ENCODE measurements at places on chromosomes 1 and 21.

DNA sequence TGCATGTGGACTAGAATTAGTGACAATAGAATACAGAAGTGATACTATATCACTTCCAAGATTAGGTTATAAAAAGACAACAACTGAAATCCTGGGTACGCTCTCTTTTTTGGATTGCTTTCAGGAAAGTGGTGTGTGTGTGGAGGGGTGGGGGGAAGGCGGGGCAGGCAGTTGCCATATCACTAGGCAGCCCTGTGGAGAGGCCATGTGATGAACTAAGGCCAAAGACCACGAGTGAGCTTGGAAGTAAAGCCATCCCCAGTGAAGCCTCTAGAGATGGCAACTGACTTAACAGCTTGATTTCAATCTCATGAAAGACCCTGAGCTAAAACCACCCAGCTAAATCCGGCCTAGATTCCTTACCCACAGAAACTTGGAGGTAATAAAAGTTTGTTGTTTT lies 6.2 kb upstream of the ASPM start:
- no peak for DNase-seq

DNA sequence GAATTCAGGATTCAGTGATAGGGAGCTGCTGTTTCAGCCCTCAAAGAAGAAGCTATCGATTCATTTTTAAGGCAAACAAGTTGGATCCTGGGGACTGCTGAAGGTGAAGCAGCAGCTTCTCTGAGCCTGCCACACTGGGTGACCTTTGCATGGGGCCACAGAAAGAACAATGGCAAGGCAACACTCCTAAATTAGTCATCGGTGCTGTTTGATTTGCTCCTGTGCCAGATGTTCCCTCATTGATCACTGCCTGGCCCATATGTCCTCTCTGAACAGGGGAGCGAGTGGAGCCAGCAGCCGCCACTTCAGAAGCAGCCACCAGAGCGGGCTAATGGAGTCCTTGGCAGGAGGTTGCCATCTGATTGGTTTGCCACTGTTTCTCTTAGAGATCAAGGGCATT lies 391.5 kb downstream of the NTNG1 start:
- no peak for DNase-seq

- DNase-seq = no peak
Measured at GRCh38 chr1:53567851-53568250, 108.7 kb downstream of the DMRTB1 start.

DNA sequence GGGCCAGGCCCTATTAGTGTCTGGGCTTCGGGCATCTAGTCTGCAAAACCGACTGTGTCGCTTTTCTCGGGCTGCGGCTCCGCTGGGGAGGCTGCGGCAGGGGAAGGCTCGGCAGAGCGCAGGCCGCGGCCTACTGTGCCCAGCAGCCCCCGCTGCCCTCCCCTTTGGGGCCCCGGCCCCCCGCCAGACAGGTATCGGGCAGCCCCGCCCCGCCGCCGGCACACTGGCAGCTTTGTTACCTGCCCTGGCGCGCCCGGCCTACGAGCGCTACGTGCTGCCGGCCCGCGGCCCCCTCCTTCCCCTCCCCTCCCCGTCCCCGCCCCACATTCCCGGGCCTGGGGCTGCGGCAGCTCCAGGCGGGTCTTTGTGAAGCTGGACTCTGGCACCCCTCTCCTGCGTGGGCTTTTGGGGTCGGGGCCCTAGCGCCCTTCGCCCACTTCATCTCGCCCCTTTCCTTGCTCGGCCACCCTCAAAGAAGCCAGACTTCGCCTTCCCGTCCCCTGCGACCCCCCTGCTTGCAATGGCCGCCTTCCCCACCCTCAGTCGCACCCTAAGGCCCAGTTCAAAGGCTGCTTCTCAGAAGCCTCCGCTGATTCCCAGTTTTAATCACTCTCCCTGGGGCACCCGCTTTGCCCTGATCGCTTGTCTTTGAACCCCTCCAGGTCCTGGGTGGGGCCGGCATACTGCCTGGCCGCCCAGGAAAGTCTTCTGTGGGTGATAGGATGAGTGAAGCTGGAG lies 48.9 kb upstream of the SLC2A1 start:
- no peak for DNase-seq

GRCh38 chr1:170351366-170351946 lies 180.5 kb upstream of the GORAB start:
- no peak for DNase-seq

GRCh38 chr1:184161071-184161698 lies 109.7 kb downstream of the TSEN15 start:
- peak; percentile 13 for DNase-seq

DNA sequence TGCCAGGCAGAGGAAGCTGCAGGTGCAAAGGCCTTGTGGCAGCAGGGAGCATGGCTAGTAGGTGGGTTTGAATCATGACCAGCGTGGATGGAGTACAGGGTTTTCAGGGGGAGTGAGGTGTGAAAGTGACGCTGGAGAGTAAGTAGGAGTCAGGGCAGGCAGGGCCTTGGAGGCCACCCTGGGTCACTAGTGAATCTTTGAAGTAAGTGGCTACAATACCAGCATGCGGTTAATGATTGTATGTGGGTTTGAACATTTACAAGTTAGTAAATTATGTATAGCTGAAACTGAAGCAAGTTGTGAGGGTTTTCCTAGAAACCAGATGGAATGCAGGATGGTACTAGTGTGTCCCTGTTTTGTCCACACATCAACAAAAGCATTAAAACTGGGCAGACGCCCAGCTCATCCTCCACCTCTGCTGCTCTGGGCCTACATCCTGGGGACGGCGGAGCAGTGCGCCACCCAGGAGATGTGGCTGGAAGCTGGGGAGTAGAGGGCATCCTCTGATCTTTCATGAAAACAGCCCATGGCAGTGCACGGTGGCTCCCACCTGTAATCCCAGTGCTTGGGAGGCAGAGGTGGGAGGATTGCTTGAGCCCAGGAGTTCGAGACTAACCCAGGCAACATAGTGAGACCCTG lies 41.2 kb upstream of the B3GALNT2 start:
- no peak for DNase-seq

- DNase-seq = no peak
Measured at GRCh38 chr1:14544319-14544718, 54.2 kb upstream of the KAZN start.

- no peak for DNase-seq
Measured at GRCh38 chr1:174988539-174988938, 11.2 kb upstream of the CACYBP start.

GRCh38 chr1:202283991-202284390 lies 57.7 kb downstream of the UBE2T start:
- no peak for DNase-seq

DNA sequence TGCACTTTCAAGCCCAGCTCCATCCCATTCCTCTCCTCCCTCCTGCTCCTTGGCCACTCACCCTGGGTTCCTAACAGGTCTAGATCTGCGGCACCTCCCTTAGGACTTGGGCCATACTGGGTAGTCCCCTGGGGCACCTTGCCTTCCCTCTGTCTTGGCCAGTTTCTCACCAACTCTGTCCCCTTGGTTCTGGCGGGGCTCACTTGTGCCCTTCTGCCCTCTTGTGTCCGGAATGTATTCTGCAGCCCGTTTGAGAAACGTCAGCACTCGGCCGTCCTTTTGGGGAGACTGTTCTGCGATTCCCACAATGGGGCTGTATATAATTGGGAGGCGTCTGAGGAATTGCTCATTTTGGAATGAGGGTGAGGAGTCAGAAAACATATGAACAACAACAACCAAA lies 162.4 kb downstream of the ZSCAN20 start:
- DNase-seq = no peak

- DNase-seq = no peak
Measured at GRCh38 chr1:229203030-229203751, 67.7 kb upstream of the RAB4A start.

- DNase-seq = no peak
Measured at GRCh38 chr1:206512851-206513180, 5.5 kb downstream of the RASSF5 start.

GRCh38 chr1:68322096-68322495 lies 89.8 kb upstream of the WLS start:
- no peak for DNase-seq

- DNase-seq = no peak
Measured at GRCh38 chr1:229836324-229836723, 210.3 kb downstream of the URB2 start.

DNA sequence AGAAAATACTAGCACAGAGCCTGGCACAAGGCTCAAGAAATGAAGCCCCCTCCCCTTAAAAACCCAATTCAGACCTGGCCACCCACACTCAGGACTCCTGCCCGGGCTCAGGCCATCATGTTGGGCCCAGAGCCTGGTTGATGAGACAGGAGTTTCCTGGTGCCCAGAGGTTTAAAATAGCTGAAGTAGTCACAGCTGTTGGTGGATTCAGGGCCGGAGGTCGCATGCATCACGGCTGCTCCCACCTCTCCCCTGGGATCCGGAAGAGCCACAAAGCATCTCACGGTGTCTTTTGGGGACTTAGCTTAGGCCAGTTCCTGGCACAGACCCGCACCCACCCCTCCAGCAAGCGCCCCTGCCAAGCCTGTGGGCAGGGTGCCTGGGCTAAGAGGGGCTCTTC lies 2.6 kb upstream of the PADI2 start:
- DNase-seq = no peak

DNA sequence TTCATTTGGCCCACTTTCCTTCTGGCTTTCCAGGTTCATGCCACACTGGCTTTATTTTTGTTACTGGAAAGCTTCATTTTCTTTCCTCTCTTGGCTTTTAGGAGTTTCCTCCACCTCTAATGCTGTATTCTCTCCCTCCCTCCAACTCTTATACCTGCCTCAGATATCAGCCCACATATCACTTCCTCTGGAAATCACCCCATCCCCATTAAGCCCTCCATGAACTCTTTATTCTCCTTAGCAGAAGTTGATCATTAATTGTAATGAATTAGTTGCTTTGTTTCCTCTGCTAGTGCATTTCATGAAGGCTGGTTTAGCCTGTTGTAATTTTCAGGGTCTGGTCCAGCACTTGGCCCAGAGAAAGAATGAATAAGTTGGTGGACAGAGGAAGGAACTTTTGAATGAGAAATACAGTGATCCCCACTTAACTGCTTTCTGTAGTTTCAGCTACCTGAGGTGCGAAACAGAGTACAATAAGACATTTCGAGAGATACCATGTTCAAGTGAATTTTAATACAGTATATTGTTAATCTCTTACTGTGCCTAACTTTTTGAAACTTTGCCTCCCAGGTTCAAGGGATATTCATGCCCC lies 1.7 kb downstream of the SOAT1 start:
- peak; percentile 8 for DNase-seq

- DNase-seq = peak; percentile 76
Measured at GRCh38 chr1:32201011-32201855, 838 bp downstream of the CCDC28B start.

All from CD4-positive, alpha-beta T cell treated with Interleukin-2 at 100 ng/mL for 4 hours (primary cell).